ENCODE measurements at places on chromosomes 7 and 10. TPM values are rescaled to one million over a fixed set of nuclear protein-coding genes. Genes with fewer than 3 reads are reported as not detected.

DNA sequence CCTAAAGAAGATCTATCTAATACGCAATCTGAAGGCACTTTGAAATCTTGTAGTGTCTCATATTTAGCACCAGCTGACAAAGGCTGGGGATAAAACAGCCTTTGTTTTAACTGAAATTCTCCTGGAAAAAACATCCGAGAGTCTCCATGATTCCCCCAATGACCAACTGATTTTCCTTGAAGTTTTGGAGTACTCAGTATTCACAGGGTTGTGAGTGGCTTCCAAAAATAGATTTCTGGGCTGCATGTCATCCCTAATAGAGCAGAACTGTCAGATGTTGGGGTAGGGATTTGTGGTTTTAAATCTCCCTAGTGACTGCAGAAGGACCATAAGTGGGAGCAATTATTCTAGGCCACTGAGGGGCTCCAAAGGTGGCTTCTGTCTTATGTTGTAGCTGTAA lies 206.4 kb downstream of the TAX1BP1 start:
- DNase-seq: no peak

GRCh38 chr7:83040484-83040883 lies 122.2 kb downstream of the PCLO start:
- no peak for DNase-seq

DNA sequence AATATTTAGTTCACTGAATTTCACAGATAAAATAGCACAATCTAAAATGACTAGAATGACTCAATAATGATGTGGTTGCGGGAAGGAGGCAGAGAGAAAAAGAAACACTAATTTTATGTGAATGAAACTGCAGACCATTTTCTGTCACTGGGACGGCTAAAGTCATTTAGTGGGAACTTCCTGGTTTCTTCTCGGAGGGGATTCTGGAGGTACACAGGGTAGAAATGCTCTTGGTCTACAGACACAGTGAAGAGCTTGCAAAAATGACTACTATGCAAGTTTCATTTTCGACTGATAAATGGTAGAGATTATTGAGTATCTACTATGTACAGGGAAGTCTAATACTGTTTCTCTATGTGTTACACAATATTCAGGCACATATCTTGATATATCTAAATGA lies 63.5 kb upstream of the LRRN3 start:
- DNase-seq: no peak

- no peak for DNase-seq
Measured at GRCh38 chr7:90320801-90321494, at the start of gene FAM237B. FAM237B (minus strand) TSS chr7:90321304; CDS start chr7:90319748, 1,556 bp downstream.

GRCh38 chr7:93039282-93039681 lies 78.5 kb downstream of the SAMD9 start:
- DNase-seq: no peak

GRCh38 chr10:69866246-69866687 lies 64.6 kb downstream of the COL13A1 start:
- DNase-seq: no peak

DNA sequence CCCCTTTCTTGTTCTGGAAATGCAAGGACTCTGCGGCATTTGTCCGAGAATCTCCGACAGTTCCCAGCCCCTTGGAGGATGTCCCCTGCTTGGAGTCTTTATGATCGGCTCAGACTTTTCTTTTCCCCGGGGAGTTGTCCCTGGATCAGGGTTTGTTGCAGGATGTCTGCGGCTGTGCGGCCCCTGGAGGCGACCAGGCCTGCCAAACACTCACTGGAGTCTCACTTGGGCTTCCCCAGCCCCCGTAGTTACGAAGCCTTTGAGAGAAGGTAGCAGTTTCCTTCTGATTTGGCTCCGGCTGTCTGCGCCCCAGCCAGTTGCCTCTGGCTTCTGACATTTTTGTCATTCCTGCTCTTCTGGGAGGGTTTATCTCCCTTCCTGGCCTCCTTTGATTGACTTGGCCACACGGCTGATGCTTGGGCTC lies 16.1 kb downstream of the COL26A1 start:
- DNase-seq: no peak

- DNase-seq: no peak
Measured at GRCh38 chr7:104327938-104328295, 486 bp upstream of the LHFPL3 start.

DNA sequence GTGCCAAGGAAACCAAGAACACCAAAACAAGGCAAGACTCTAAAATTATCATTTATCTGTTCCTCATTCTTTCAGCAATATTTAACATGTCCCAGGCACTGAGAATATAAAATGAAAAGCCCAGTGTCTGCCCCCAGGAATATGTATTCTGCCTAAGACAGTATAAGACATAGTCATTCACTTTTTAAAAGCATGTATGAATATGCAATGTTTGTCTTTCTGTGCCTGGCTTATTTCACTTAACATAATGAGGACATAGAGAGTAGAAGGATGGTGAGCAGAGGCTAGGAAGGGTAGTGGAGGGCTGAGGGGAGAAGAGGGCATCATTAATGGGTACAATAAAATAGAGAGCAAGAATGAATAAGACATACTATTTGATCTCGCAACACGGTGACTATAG lies 44.6 kb upstream of the BET1 start:
- no peak for DNase-seq

DNA sequence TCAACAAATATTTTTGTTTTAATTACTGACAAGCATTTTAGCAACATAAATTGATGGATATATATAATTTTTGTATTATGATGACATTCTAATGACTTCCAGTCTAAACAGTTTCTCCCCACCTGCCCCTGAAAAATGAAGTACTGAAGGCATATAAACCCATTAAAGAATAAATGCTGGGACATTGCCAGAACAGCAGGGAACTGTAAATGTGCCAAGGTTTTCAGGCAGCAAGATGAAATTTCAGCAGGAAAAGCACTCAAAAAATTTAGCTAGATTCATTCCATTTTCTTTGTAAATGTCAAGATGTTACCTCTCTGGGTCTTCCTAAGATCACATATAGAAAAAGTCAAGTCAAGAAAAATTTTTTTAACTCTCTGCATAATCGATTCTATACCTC lies 11.0 kb upstream of the TLL2 start:
- no peak for DNase-seq

DNA sequence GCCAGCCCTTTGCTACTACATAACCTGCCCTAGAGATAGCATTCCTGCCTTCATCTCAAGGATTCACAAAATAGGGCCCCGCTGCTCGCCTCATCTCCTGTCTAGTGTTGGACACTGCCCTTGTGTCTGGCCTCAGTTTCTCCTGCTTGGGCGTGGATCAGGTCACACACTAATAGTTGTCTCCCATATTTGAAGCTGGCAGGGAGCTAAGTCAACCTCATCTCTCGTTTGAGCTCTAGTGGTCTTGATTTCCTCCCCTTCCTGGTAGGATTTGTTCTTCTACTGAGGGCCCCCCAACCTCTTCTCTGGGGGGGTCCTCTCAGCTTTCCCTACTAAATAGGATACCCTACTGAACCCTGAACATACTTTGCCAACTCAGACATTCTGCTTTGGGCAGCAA lies 42.2 kb downstream of the ADCYAP1R1 start:
- DNase-seq: no peak

- DNase-seq: no peak
Measured at GRCh38 chr10:58867683-58868082, 308.8 kb upstream of the PHYHIPL start.

DNA sequence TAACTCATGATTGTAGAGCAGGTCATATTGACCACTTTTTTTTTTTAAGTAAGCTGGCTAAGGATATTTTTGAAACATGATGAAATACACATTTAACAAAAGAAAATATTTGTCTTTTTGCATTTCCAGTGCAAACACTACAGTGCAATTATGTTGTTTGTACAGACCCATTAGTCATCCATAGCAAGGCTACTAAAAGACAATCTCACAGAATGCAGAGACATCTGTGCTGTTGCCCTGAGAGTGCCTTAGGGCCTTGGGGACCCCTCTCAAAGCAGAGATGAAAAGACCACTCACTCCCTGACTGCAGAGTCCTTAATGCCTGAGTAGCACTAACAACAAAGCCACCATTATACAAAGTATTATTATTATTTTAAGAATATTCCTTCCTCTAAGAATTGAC lies 104.5 kb downstream of the NRCAM start:
- DNase-seq: no peak

DNA sequence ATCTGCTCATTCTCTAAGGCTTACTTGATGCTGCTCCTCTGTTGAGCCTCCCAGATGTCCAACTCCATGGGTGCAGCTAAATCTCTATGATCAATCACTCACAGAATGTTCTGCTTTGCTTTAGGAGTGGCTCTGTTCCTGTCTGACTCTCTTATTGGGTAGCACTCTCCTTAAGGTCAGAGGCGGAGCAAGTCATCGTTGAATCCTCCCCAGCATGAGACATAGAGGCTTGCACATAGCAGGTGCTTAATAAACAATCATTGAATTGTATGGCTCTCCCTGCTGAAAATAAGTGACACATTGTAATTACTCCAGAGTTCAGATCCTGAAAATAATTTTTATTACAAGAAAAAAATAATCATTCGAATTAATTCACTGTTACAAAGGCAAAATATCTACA lies 69.7 kb downstream of the NPS start:
- no peak for DNase-seq

DNA sequence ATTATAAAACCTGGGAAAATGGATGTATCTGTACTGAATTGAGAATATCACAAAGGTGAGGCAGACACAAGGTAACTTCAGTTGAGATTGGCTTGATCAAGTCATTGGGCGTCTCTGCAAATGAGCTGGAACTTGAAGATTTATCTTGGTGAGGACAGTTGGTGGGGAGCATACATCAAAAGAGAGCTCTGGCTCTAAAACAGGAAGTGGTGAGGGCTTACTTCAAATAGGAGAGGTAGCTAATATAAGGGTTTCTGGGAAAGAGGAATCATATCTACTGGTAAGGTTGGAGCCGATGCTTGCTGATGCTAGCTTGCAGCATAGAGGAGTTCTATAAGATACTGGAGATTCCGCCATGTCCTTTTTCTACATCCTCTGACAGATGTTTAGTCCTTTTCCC lies 39.9 kb upstream of the FGL2 start:
- DNase-seq: no peak

GRCh38 chr7:107051376-107051775 lies 6.9 kb downstream of the PRKAR2B start:
- DNase-seq: no peak

GRCh38 chr10:116300542-116300941 lies 23.7 kb upstream of the CCDC172 start:
- no peak for DNase-seq

DNA sequence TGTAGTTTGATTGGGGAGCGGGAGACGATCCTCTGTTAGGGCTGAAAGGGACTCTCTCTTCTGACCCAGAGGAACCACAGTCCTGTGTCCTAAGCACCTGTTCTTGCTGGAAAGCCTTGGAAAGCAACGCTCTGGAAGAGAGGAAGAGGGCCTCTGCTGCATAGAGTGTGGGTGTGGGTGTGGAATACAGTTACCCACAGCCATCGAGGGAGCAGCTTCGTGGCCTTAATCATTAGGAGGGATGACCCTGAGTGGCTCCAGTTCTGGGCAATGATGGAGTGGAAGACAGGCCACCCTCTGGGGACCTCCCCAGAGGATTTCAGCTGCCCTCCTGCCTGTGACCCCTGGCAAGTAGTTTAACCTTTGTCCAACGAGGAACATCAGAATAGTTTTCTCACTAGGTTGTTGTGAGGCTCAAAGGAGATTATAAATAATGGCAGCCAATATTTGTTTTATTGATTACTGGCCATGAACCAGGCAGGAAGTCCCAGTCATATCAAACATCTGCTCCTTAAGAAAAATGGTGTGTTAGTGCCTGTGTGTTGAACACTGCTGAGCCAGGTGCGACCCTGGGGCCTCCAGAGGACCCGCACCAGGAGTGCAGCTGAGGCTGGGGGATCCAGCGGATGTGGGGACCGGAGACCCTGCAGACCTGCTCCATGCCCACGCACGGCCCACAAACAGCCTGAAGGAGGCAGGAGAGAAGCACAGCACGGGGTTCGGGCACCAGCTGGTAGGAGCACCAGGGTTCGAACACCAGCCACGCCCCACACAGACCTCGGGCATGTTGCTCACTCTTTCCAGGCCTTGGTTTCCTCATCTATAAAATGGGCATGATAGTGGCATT lies 35.6 kb downstream of the FAM241B start:
- DNase-seq: no peak

DNA sequence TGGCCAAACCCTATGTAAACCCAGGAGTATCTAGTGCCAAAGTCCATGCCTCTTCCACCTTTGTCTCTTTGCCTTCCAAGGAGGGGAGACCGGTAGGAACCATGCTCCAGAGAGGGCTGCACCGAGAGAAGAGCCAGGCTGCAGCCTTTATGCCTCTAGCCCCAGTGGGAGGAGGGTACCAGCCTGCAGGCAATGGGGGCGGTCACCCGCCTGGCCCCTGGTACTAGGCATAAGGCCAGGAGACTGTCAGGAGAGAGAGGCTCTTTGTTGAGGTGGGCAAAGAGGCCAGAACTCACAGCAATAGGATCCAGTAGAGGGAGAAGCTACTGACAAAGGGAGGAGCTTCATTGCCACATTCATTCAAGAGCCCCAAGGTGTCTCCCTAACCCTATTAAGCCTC lies 146.6 kb upstream of the PDE1C start:
- DNase-seq: no peak

DNA sequence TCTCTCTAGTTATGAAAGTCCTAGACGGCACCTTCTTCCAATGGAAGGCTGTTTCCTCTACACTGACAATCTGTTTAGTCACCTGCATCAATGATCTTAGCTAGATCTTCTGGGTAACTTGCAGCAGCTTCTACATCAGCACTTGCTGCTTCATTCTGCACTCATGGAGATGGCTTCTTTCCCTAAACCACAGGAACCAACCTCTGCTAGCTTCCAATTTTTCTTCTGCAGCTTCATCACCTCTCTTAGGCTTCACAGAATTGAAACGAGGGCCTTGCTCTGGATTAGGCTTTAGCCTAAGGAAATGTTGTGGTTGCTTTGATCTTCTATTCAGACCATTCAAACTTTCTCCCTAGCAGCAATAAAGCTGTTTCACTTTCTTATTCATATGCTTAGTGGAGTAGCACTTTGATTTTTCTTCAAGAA lies 24.6 kb downstream of the NAMPT start:
- no peak for DNase-seq

GRCh38 chr10:116175231-116175630 lies 97.8 kb downstream of the GFRA1 start:
- DNase-seq: no peak

- no peak for DNase-seq
Measured at GRCh38 chr10:78684947-78685346, 383.8 kb upstream of the ZMIZ1 start.

GRCh38 chr10:119762805-119763798 lies 37.3 kb downstream of the INPP5F start:
- no peak for DNase-seq

Gene AGR2
- total RNA-seq: not detected

Gene SLC18A3
- not detected for total RNA-seq

Gene SPDYE9
- not detected for total RNA-seq

Gene SPDYE1
- total RNA-seq: not detected

Gene FAM185A
- 8.9 TPM for total RNA-seq

Gene ADCY1
- 0.35 TPM for total RNA-seq

Gene CALML5
- total RNA-seq: not detected

Gene PDE6C
- total RNA-seq: not detected

Gene AGR3
- not detected for total RNA-seq

Gene ZNF365
- total RNA-seq: 0.58 TPM

Gene LDB3
- total RNA-seq: not detected

Gene ERV3-1
- total RNA-seq: 37.9 TPM

Gene SLC25A13
- total RNA-seq: 29.4 TPM

All from glomerular endothelial cell (primary cell).